ENCODE measurements at places on chromosomes 3 and 15.

- no peak for DNase-seq
These were observed 482.2 kb downstream of the RBMS3 start for GRCh38 chr3:29763115-29763514.

GRCh38 chr15:75801859-75802593 is 41.2 kb upstream of the UBE2Q2 start:
- DNase-seq: peak; percentile 34

DNA sequence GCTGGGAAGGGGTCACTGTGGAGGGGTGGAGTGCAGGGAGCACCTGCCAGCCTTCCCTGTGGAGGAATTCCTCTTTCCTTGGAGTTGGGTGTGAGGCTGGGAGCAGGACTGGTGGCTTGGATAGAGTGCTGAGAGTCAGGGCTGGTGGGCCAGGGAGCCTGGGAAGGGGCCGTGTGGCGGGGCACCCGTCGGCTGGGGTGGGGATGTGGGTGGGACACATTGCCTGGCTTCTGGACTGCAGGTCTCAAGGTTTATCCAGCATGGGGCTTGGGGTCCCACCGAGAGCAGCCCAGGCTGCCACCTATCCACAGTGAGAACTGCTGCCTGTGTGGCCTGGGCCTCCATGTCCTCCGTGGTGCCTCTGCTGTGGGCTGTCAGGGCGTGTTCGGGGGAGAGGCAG is 4.7 kb downstream of the PLXNA1 start:
- no peak for DNase-seq

DNA sequence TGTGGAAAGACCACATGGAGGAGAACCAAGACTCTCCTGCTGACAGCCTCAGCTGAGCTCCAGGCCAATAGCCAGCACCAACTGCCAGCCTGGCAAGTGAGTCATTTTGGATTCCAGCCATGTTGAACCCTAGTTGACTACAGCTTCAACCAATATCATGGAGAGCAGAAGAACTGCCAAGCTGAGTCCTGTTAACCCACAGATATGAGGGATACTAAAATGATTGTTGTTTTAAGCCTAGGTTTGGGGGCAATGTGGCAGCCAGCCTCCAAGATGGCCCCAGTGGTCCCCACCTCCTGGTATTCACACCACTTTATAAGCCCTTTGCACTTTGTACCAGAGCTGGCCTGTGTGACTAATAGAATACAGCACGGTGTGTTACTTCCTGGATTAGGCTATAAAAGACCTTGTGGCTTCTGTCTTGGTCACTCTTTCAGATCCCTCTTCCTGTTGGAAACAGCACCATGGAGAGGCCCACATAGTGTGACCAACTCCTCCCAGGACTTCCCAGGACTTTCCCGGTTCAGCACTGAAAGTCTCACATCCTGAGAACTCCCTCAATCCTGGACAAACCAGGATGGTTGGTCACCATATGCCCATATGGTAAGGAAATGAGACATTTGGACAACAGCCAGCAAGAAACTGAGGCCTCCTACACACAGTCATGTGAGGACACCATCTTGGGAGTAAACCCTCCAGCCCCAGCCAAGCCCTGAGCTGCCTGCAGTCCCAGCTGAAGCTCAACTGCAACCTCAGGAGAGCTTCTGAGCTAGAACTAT is 32.4 kb upstream of the CDV3 start:
- DNase-seq: no peak

DNA sequence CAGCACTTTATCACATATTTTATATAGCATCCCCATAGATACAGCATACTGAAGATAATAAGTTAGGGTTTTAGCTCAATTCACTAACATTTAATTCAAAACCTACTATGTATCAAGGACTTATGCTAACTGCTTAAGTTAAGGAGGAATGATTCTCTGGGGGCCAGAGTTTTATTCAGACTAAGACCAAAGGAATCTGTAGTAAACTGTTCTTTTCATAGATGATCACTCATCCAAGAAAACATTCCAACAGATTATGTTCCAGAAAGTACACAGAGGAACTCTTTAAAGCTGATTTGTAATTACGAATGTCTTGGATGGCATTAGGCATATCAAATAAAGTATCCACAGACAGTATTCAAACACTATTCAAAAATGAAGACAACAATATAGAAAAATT is 226.4 kb downstream of the SCAPER start:
- DNase-seq: no peak

DNA sequence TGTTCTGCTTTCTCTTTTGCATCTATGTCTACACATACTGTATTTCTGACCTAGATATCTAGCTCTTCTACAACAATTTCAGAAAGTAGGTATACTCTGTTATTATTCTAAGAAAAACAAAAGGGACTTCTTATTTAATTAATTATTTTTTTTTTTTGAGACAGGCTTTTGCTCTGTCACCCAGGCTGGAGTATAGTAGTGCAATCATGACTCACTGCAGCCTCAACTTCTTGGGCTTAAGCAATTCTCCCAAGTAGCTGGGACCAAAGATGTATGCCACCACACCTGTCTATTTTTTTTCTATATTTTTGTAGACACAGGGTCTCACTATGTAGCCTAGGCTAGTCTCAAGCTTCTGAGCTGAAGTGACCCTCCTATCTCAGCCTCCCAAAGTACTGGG is 130.6 kb downstream of the MBNL1 start:
- no peak for DNase-seq
